T follicular helper cell (primary cell): ENCODE measurements at places on chromosomes 7 and 10.

- no peak for DNase-seq
Observed at GRCh38 chr7:95980167-95980566, 207.8 kb downstream of the DYNC1I1 start.

DNA sequence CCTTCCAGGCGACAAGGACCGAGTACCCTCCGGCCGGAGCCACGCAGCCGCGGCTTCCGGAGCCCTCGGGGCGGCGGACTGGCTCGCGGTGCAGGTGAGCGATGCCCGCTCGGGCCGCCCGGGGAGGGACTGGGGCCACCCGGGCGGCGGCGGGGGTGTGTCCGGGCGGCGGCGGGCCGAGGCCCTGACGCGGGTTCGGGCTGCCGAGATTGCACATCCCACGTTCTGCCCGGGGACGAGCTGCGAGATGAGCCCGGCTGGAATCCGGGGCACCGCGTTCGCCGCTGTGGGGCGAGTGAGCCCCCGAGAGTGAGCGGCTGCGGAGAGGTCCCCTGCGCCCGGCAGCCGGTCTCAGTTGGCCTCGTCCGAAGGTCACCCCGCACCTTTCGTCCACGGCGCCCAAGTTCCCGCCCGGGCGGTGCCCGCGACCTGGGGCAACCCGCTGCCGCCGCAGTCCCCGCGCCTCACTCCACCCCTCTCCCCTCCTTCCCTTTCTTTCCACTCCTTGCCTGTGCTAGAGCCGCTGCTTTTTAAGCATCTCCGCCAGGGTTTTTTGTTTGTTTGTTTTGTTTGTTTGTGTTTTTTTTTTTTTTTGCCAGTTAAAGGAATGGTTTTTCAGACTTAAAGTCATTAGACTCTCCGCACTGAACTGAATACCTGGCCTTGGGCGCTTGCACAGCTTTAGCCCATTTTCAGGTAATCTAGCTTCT lies 515 bp downstream of the RALA start:
- peak; percentile 7 for DNase-seq

DNA sequence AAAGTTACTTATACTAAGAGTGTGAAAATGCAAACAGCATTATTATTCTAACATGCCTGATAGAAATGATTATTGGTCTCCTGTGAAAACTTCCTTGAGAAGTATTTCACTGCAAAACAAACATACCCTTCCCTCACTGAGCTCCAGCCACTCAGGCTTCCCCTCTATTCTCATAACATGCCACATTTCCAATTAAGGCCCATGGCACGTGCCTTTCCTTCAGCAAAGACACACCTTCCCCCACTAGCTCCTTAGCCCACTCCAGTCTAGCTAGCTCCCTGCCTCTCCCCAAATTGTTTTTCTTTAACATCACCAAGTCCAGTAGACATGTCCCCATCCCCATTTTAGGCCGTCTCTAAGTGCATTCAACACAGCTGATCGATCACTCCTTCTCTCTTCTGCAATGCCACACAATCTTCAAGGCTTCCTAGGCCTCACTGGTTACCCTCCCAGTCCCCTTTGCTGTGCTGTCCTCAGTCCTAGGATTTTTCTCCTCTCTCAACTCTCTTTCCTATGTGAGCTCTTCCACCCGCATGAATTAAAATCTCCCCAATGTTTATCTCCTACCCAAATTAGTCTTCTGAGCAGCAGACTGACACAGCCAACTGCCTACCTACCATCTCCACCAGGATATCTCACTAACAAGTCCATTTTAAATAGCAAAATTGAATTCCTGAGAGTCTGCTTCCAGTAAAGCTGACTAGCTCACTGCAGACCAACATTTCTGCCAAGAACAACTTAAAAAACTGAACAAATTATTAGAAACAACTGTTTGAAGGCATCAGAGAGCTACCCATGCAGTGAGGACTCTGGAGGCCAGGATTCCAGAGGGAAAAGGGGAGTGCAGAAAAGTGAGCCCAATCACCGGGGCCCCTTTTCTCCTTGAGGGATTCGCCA lies 11.9 kb downstream of the CYTH3 start:
- DNase-seq: no peak

- DNase-seq: no peak
Observed at GRCh38 chr10:62323751-62324150, 50.4 kb upstream of the ZNF365 start.

DNA sequence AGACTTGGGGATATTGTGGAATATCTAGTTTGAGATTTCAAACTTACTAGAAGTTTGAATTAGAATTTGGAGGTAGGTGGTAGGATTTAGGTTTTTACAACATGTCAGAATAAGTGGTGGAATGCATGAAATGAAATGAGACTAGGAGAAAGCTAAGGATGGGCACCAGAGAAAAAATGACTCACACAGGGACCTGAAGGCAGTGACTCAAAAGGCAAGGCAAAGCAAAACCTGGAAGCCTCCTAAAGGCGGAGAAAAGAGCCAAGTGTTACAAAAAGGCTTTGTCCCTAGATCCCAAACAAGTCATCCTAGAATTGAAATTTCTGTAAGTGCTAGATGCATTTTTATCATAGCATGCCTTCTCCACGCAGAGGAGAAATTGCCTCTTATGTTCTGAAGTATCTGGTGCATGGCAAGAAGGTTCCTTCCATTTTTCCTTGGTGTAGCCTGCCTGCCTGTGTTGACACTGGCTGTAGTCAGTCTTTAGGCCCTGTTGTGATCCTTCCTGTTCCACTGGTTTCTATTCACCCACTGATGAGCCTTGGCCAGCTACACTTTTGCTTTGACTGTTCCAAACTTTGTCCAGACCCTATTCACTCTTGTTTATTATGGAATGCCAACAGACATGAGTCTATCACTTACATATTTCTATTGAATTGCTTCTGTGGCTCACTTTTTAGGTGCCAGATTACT lies 109.3 kb downstream of the ETV1 start:
- no peak for DNase-seq

DNA sequence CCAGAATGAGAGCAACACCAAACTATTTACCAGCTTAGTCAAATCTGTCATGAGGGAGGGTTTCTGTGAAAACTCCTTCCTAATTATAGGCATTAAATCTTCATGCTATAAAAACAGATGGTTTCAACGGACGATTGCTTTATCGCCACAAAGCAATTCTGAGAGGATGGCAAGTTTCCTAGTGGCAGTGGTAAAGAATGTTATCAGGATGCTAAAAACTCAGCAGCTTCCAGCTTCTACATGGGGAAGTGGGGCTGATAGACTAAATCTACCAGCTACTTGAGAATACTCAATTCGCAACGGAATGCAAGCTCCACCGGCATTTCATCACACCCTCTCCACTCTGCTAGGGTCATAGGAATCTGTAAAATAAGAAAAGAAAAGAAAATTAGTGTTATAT lies 41.8 kb downstream of the JCAD start:
- no peak for DNase-seq

DNA sequence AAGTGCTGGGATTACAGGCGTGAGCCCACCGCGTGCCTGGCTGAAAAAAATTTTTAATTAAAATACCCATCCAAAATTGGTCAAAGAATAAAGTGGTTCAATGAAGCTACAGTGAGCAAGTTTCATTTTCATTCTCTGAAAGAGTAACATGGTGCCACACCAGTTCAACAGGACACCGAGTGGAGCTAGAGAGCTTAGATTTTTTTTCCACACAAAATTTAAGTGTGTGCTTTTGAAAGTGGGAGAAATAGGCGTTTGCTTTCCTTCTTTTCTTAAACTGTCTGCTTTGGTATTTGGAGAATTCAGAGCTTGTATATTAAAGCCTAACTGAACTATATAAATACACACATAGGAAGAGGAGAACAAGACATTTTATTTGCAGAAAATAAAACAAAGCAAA lies 43.4 kb downstream of the BPGM start:
- no peak for DNase-seq

DNA sequence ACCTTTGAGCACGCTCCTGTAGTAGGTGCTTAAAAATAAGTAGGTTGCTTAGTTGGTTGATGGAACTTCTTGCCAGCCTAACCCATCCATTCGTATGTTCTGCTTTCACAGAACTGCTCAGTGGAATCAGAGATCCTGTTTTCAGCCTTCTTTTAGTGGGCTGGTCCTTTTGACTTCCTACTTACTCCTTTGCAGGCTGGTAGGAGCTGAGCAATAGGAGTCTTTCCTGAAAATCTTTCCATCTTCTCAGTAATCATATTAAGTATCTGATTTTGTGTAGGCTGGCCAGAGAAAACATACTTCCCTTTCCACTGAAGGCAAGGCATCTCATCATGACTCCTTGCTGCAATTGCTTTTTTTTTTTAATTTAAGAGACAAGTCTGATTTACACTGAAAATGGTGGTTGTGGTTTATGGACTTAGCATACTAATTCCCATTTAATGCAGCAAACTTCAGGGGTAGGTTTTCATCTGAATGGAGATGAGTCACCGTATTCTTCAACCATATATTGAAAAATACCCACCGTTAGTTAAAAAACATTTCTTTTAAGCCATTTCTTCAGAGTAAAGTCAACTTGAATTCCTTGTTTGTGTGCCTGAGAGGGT lies 208.0 kb downstream of the ZNF365 start:
- DNase-seq: no peak

- no peak for DNase-seq
Observed at GRCh38 chr7:50531928-50532327, 33.3 kb downstream of the DDC start.

- DNase-seq: no peak
Observed at GRCh38 chr7:104890216-104890615, 123.8 kb upstream of the KMT2E start.

- no peak for DNase-seq
Observed at GRCh38 chr10:4639960-4640359, 186.0 kb upstream of the AKR1E2 start.

DNA sequence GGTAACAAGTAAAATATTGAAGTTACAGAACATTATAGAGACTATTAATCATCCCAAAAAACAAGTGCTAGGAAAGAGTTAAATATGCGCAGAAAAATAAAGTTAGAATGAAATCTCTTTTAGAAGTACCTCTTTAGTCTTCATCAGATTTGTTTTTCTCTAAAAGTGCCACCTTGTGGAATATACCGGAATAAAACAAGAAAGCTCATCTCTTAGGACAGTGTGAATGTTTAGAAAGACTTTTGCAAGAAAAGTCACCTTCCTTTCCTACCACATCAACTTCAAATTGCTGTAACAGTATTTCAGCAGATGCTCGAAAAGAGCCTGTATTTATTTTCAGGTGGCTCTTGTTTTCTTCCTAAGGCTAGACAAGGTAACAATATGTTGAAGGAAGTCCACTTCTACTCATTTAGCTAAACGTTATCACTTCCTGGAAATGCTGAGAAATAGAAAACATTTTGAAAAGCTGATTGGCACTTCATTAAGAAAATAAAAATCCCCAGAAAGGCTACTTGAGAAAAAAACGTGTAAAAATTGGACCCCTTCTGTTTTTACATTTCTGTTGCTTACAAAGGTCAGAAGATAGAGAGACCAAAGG lies 19.8 kb upstream of the FAM133B start:
- no peak for DNase-seq

DNA sequence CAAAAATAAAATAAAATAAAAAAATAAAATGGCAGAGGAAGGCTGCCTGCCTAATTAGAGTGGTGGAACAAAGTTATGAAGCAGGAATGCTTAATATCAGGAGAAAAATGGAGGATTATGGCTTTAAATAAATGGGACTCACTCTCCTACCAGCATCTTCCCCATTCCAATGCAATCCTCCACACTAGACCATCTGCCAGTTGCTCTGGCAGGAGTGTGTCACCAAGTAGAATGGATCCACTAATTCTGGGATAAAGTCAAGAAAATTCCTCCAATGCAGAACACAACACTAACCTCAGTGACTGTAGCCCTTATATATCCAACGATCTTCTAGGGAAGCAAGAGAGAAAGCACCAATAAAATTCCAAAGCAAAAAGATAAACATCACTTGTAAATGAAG lies 112.5 kb upstream of the ARID5B start:
- no peak for DNase-seq

DNA sequence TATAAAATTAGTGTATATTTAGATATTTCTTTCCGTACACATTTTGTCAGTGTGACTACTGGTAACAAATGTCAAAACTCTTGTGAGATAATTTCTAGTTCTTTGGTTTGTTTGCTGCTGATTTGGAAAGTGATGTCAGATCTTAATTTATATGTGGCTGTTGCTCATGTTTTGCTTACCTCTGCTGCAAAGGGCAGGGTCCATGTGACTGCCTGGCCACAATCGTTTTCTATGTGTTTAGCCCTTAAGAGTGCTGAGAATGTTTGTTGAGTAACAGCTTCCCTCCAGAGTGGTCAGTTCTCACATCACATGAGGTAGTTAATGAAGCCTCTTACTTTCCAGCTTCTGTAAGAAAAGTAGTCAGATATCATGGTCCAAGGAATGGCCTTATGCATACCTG lies 4.2 kb downstream of the NRBF2 start:
- no peak for DNase-seq

DNA sequence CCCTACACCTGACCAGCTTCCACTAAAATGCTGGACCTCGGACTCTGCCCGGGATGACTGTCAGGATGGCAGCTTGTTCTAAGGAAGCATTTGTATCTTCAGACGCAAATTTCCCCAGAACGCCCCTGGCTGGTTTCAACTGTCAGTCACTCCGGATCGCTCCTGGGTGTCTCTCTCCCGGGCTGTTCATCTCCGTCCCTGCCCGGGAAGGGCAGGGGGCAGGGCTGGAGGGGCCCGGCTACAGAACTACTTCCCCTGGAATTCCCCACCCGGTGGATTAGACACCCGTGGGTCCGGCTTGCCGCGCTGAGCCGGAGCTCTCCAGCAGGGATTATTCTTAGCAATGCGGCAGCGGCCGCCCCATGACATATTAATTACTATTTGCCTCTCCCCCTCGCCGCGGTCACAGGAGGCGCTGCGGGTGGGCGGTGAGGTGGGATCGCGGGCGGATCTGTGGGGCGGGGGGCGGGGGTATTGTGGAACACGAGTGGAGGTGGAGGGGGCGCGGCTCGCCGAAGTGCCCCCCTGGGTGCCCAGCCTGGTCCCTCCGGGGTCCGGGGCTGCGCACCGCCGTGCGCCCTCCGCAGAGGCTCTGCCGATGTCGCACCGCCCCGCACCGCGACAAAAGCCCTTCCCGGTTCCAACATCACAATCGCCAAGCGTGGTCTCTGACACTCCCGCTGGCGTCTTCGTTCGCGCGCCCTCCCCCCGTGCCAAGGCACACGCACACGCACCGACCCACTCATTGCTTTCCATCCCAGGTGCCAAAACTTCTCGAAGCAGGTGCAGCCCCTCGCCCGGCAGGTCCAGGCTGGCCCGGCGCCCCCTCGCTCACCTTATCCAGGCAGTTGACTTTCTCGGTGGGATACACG lies 276.1 kb upstream of the NEBL start:
- DNase-seq: no peak
